Vagina (tissue), 2 donors: ENCODE measurements at places on chromosomes 13 and 19.

GRCh38 chr19:45376045-45376724 lies 5.8 kb upstream of the ERCC2 start:
- no peak for DNase-seq

DNA sequence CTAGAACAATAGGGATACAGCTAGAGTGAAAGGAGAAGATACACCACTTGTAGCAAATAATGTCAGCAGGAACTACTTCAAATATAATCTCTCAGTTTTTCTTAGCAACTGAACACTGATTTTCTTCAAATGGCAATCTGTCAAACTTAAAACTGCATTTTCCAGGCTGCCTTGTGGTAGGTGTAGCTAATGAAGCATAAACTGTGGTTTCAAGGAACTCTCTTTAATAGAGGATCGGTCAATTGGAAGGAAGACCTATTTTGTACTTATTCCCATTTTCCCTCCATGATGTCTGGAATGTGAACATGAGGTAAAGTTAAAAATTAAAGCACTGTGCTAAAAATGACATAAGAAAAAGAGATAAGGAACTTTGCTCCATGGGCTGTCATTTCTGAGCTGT lies 1261.9 kb downstream of the PCDH17 start:
- no peak for DNase-seq

DNA sequence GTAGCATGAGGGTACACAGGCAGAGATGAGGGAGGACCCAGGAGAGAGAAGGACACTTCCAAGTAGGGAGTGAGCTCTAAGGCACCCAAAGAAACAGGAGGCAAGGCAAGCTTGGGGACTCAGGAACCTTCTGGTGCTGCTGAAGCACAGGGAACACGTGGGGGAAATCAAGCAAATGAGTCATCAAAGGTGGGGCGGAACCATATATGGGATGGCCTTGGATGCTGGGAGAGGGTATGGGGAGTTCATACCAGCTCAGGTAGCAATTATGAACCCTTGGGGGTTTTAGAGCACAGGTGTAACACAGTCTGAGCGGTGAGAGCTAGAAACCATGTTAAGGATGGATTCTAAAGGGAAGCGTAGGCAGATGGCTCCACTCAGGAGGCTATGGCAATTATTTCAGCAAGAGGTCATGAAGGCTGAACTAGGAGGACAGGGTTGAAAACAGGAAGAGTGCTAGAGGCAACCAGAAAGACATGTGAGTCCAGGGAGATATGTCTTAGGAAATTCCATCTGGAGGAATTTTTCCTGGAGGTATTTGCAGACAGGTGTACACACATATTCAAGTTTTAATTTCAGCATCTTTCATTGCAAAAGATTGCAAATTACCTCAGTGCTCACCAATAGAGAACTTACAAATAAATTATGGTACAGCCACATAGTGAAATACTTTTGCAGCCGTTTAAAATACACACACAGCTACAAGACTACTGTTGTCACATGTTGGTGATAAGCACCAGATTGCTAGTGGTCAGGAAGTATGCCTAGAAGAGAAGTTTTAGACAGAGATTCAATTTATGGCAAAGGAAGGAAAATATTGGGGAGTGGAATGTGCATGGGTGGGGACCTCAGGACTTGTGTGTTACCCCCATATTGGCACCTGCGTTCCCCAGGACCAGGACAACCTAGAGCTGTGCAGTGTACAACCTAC lies 77.0 kb downstream of the STARD13 start:
- no peak for DNase-seq

GRCh38 chr19:31397308-31397707 lies 48.1 kb upstream of the TSHZ3 start:
- DNase-seq = no peak

GRCh38 chr13:35733827-35734226 lies 257.3 kb upstream of the MAB21L1 start:
- DNase-seq = peak; percentile 1

- no peak for DNase-seq
Observed at GRCh38 chr13:79141082-79141481, 265.0 kb downstream of the RBM26 start.

GRCh38 chr13:113623491-113624234 lies 34.3 kb downstream of the ATP4B start:
- no peak for DNase-seq

- DNase-seq = no peak
Observed at GRCh38 chr19:7188698-7189629, 105.2 kb downstream of the INSR start.

- no peak for DNase-seq
Observed at GRCh38 chr19:29665826-29666577, 741 bp downstream of the PLEKHF1 start.

- no peak for DNase-seq
Observed at GRCh38 chr19:35889370-35890112, 10.8 kb downstream of the NFKBID start.

DNA sequence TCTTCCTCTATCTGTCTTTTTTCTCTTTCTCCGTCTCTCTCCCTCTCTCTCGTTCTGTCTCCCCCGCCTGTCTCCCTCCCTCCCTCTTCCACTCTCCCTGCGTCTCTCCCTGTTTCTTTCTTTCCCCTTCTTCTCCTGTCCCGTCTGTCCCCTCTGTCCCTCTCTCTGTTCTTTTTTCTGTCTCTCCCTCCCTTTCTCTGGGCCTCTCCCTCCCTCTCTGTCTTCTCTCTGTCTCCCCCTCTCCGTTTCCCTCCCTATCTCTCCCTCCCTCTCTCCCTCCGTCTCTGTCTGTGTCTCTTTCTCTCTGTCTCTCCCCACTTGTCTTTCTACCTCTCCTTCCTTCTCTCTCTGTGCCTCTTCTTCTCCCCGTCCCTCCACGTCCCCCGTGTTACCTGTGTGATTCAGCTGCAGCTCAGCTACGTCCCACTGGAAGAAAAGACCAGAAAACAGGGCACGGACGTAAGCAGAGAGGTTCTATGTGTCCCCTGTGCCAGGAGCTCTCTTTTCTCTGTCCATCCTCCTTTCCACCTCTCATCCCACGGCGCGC lies 1.2 kb downstream of the CD70 start:
- no peak for DNase-seq

DNA sequence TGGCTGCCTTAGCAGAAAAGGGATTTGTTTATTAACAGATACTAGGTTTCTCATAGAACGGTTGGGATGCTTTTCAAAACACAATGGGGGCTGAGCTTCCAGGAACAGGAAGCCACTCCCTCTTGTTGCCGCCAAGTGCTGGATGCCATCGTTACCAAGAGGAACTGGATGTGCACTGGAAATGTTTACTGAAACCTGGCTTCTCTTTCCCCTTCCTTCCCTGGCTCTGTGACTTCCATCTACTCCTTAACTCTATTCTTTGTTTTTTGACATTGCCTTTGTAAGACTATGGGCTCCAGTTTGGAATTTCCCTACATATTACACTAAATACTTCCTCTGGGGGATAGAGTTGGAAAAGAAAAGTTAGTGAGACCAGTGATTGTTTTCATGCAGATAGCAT lies 11.7 kb upstream of the KL start:
- no peak for DNase-seq

DNA sequence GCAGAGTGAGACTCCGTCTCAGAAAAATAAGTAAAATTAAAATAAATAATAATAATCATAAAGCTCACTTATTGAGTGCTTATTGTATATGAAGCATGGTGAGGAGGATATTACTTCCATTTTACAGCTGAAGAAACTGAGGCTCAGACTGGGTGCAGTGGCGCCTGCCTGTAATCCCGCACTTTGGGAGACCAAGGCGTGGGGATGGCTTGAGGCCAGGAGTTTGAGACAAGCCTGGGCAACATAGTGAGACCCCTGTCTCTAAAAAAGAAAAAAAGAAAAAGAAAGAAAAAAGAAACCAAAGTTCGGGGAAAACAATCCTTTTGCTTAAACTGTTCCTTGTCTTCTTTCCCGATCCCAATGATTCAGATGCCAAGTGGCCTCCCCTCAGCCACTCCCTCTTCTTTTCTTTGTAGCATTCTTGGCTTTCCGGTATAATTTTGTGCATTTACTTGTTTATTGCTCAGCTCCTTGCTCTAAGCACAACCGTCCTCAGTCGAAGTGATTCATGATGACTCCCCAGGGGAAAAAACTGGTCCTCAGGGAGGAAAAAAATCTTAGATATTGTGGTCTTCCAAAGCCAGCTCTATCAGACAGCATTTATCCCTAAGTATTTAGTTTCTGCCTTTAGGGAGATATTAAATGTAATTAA lies 965 bp upstream of the EIF3G start:
- no peak for DNase-seq

- no peak for DNase-seq
Observed at GRCh38 chr13:98910501-98910951, 67.3 kb downstream of the DOCK9 start.

GRCh38 chr19:56111601-56112312 lies 9.3 kb downstream of the ZNF787 start:
- no peak for DNase-seq

GRCh38 chr13:77048681-77049080 lies 21.7 kb upstream of the FBXL3 start:
- DNase-seq = no peak
